ENCODE measurements at places on chromosomes 4 and X. TPM values are rescaled to one million over a fixed set of nuclear protein-coding genes. Genes with fewer than 3 reads are reported as not detected.

PAGE1 gene
- total RNA-seq, result not detected

LINC00632 gene
- not detected for total RNA-seq

TLR3 gene
- total RNA-seq, result 1.5 TPM

ARSH gene
- total RNA-seq, result not detected

OTC gene
- total RNA-seq, result not detected

DIPK2B gene
- total RNA-seq, result not detected

EREG gene
- total RNA-seq, result not detected

Measured in activated CD8-positive, alpha-beta memory T cell treated with anti-CD3 and anti-CD28 coated beads, Interleukin-2, amount 10 ng/mL, durations not matched to agents 7 days and 5 days (primary cell).